Upper lobe of left lung (tissue), 6 donors: ENCODE measurements at places on chromosomes 12 and 14.

DNA sequence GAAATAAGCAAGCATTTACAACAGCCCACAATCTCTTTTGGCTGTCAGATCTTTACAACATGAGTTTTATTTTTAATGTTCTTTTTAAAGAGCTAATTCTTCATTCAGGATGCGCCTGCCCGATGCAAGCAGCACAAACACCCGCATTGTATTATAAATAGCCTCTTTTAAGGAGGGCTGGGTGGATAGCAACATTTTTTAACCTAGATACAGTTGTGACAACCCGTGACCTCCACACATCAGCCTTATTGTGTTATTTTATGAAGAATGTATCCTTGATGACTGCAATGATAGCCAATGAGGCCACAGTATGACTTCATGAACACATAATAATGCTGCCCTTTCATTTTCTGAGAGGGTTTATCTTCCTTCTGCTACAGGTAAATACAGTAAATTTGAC lies 173.7 kb downstream of the FOXN3 start:
- H3K4me1 ChIP-seq: peaks cover 3% of the 10 kb centered on the region
- H3K4me3 ChIP-seq: no peak overlapping the region
- no peaks in the 10 kb centered on the region for H3K36me3 ChIP-seq
- H3K27me3 ChIP-seq: no peaks in the 10 kb centered on the region
- H3K27ac ChIP-seq: no peak overlapping the region

GRCh38 chr14:92199763-92200162 lies 78.0 kb downstream of the CPSF2 start:
- H3K4me3 ChIP-seq: no peak overlapping the region
- H3K4me1 ChIP-seq: no peaks in the 10 kb centered on the region
- no peak overlapping the region for H3K27ac ChIP-seq
- no peaks in the 10 kb centered on the region for H3K36me3 ChIP-seq
- H3K27me3 ChIP-seq: no peaks in the 10 kb centered on the region
- DNase-seq: no peak

DNA sequence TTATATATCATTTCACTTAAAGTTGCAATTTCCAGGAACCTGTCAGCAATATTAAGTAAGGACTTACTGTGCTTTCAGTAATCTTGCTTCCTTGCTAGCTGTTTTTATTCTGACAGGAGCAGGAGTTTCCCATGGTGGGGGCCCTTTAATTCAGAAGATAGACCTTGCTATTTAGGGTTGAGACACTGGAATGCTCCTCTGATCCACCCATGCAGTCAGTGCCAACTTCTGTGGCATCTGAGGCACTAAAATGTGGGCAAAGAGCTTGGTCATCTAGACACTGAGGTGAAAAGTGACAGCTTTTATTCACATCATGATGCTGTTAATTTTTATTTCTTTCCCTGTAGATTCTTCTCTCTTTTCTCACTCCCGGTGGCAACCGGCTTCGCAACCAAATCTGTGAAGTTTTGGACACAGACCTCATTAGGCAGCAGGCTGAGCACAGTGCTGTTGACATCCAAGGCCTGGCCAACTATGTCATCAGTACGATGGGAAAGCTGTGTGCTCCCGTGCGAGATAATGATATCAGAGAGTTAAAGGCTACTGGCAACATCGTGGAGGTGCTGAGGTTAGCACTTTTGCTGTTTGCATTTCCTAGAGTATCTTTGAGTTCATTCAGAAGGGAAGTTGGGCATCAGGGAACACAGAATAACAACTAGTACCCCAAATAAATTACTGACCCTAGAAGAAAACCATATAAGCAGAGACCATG lies 18.8 kb downstream of the TCP11L2 start:
- no peaks in the 10 kb centered on the region for H3K27me3 ChIP-seq
- no peak for DNase-seq
- H3K27ac ChIP-seq: no peak overlapping the region
- H3K4me1 ChIP-seq: no peaks in the 10 kb centered on the region

DNA sequence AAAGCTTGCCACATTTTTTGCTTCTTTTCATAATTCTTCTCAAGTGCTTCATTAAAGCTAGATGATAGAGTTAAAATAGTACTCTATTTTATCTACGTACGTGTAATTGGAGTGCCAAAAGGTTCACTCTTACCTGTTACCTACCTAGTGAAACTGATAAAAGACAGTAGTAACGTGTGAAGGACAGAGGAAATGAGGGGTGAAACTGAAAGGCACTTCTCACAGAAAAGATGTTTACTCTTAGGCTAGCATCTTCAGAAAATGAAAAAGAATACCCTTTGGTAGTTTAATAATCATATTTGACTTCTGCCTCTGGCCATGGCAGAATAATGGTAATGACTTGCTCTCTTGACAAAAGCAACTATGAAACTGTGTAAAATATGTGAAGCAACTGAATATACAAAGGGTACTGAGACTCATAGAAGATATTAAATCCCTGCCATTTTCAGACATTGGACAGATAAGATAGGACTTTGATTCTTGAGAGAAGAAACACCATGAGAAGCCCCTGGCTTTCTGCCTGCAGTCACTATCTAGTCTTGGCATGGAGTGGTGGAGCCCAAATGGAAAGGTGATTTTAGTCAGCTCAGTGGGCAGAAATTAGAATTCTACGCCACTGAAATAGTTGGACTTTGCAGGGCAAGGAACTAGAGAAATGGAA lies 6.3 kb upstream of the EVL start:
- no peaks in the 10 kb centered on the region for H3K36me3 ChIP-seq
- no peak overlapping the region for H3K27ac ChIP-seq
- no peak overlapping the region for H3K4me3 ChIP-seq

- H3K4me3 ChIP-seq: no peak overlapping the region
- DNase-seq: no peak
- H3K4me1 ChIP-seq: no peaks in the 10 kb centered on the region
These were observed 60.2 kb downstream of the ANO2 start for GRCh38 chr12:5884866-5885265.

DNA sequence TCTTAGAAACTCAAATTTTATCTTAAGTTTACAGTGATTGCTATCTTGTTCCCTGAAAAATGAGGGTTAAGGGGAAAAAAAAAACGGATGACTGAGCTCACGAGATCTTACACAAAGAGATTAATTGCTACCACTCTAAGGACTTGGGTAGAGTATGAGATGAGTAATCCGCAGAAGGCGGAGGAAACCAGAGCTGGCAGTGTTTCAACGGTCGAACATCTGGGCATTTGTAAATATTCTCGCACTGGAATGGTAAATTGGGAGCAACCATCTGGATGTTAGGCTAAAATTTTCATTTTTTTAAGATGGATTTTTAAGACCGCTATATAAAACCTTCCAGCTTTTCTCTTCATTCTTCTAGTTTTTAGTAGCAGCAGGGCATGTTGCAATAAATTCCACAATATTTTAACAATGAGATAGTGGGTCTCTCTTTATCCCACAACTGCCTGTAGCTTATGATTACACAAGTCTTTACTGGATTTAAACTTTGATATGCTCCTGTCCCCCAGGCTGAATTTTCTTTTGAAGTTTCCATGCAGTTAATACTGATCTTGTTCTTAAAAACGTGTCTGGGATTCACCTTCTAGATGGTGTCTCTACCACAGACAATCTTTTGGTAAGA lies 1324.1 kb downstream of the AACS start:
- H3K36me3 ChIP-seq: no peaks in the 10 kb centered on the region
- no peak overlapping the region for H3K27ac ChIP-seq
- no peak for DNase-seq
- H3K4me1 ChIP-seq: no peaks in the 10 kb centered on the region
- no peak overlapping the region for H3K4me3 ChIP-seq

GRCh38 chr12:91364471-91365184 lies 182.0 kb upstream of the DCN start:
- no peak overlapping the region for H3K4me3 ChIP-seq
- no peaks in the 10 kb centered on the region for H3K36me3 ChIP-seq
- no peak overlapping the region for H3K27ac ChIP-seq
- no peaks in the 10 kb centered on the region for H3K4me1 ChIP-seq
- no peak for DNase-seq

- H3K27me3 ChIP-seq: no peaks in the 10 kb centered on the region
- no peak within 1 kb of the TSS for H3K27ac ChIP-seq
- no peaks in the 10 kb centered on the region for H3K4me1 ChIP-seq
- DNase-seq: no peak
- no peak within 1 kb of the TSS for H3K4me3 ChIP-seq
These were observed at the start of gene IFNG for GRCh38 chr12:68159681-68160304. IFNG (minus strand) TSS chr12:68159740; CDS start chr12:68159615, 125 bp downstream.

GRCh38 chr12:12582895-12583303 lies 20.2 kb upstream of the DUSP16 start:
- H3K4me3 ChIP-seq: no peak overlapping the region
- peak overlapping the region; percentile 63 for H3K27ac ChIP-seq
- no peaks in the 10 kb centered on the region for H3K36me3 ChIP-seq
- DNase-seq: no peak

DNA sequence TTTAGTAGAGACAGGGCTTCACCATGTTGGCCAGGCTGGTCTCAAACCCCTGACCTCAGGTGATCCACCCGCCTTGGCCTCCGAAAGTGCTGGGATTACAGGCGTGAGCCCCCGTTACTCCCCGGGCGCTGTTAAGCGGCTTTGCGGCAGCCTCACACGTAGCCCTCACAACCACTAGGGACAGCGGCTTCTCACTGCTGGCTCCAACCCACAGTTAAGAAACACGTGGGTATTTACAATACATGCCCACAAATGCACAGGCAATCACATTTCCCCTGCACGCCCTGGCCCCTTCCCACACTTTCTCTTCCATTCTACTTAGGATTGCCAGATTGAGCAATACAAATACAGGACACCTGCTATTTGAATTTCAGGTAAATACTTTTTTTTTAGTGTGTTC lies 37.0 kb upstream of the EIF5 start:
- no peaks in the 10 kb centered on the region for H3K4me1 ChIP-seq
- no peaks in the 10 kb centered on the region for H3K36me3 ChIP-seq
- no peaks in the 10 kb centered on the region for H3K27me3 ChIP-seq
- no peak overlapping the region for H3K27ac ChIP-seq
- no peak overlapping the region for H3K4me3 ChIP-seq
- DNase-seq: peak; percentile 25

- peaks cover 12% of the 10 kb centered on the region for H3K4me1 ChIP-seq
- H3K27me3 ChIP-seq: no peaks in the 10 kb centered on the region
- DNase-seq: no peak
- no peak overlapping the region for H3K27ac ChIP-seq
- H3K36me3 ChIP-seq: peaks cover 86% of the 10 kb centered on the region
These were observed 33.1 kb upstream of the MMP17 start for GRCh38 chr12:131795064-131795463.

DNA sequence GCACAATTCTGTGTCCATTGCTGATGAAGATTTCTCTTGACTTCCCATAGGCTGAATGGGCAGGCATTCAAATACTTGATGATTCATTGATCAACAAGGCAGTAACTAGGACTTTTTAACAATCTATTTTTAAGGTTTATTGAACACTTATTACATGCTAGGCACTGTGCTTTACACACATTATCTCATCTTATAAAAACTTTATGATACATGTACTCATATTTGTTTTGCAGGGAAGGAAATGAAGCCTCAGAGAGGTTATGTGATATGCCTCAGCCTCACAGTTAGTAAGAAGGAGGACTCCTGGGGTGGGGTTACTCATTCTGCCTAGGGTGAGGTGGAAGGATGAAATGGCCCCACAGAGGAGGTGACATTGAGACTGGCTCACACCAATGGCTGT lies 12.9 kb upstream of the EMP1 start:
- no peak overlapping the region for H3K27ac ChIP-seq
- H3K4me3 ChIP-seq: no peak overlapping the region
- no peaks in the 10 kb centered on the region for H3K27me3 ChIP-seq
- H3K4me1 ChIP-seq: peaks cover 9% of the 10 kb centered on the region
- H3K36me3 ChIP-seq: no peaks in the 10 kb centered on the region

DNA sequence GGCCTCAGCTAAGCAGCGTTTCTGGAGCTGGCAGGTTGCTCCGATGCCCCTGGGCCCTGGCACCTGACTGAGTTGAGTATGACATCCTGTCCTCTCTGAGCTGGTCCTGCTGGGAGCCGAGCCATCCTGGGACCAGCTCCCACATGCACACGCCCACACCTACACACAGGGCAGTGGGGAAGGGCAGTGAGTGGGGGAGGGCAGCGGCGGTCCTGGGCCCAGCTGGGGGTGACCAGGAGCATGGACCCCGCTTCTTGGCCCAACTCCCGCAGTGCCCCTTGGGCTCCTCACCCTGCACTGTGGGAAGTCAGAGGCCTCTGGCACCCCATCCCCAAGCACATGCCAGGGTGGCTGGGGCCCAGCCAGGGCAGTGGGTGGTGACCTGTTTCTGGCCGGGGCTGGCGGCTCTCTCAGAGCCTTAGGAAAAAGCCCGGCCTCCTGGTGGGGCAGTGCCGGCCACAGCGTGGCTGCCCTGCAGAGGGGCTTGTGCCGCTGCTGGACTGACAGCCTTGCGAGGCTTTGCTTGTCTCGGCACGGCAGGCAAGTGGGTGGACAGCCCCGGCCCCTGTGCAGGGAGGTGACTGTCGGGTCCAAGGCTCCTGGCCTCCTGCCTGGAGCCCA lies 5.9 kb upstream of the CRIP2 start:
- peaks cover 59% of the 10 kb centered on the region for H3K36me3 ChIP-seq
- peaks cover 44% of the 10 kb centered on the region for H3K4me1 ChIP-seq

- DNase-seq: peak; percentile 55
- no peaks in the 10 kb centered on the region for H3K27me3 ChIP-seq
- H3K27ac ChIP-seq: no peak overlapping the region
- peaks cover 11% of the 10 kb centered on the region for H3K4me1 ChIP-seq
- no peak overlapping the region for H3K4me3 ChIP-seq
- no peaks in the 10 kb centered on the region for H3K36me3 ChIP-seq
These were observed 206.5 kb downstream of the BCAT1 start for GRCh38 chr12:24742378-24742777.

DNA sequence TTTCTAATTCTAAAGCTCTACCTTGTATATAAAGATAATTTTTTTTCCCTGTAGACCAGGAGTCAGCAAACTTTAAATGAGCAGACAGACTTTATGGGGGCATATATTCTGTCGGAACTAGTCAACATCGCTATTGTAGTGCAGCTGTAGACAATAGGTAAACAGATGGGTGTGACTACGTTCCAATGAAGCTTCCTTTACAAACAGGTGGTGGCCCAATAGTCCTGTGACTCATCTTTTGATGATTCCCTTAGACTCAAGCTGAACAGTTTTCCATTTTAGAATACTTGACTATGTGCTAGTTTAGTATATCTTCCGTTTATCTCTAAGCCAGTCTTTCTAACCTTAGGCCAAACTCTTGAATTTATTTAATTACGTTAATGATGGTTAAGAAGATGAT lies 16.3 kb downstream of the MUCL1 start:
- no peak for DNase-seq
- no peak overlapping the region for H3K4me3 ChIP-seq
- no peaks in the 10 kb centered on the region for H3K36me3 ChIP-seq
- H3K4me1 ChIP-seq: no peaks in the 10 kb centered on the region
- no peak overlapping the region for H3K27ac ChIP-seq

GRCh38 chr12:49223590-49224369 lies 34.9 kb upstream of the TUBA1A start:
- no peak overlapping the region for H3K4me3 ChIP-seq
- H3K36me3 ChIP-seq: no peaks in the 10 kb centered on the region
- no peaks in the 10 kb centered on the region for H3K27me3 ChIP-seq
- H3K4me1 ChIP-seq: peaks cover 29% of the 10 kb centered on the region

- H3K27me3 ChIP-seq: no peaks in the 10 kb centered on the region
- H3K4me1 ChIP-seq: no peaks in the 10 kb centered on the region
- no peak overlapping the region for H3K4me3 ChIP-seq
- DNase-seq: no peak
- no peaks in the 10 kb centered on the region for H3K36me3 ChIP-seq
These were observed 11.9 kb downstream of the TGFB3 start for GRCh38 chr14:75969891-75970290.
